ENCODE measurements at places on chromosomes 1 and 21.

DNA sequence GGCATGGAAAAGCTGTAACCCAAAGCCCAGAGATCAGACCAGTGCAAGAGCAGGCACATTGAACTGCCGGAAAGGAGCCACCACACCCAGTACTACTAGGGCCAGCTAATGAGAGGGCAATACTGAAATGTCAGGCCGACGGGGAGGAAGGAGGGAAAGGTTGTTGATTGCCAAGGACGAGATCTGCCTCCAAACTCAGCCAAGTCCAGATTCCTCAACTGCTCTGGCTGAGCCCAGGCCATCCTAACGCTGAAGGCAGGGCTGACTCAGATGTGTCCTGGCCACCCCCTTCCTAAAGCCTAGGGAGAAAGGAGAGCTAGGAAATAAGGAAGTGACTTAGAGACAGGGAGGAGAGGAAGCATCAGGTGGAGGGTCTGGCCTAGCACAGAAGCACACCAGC lies 42.1 kb upstream of the IPO9 start:
- no peak for DNase-seq

- no peak for DNase-seq
Measured at GRCh38 chr1:75506976-75507375, 103.9 kb downstream of the SLC44A5 start.

DNA sequence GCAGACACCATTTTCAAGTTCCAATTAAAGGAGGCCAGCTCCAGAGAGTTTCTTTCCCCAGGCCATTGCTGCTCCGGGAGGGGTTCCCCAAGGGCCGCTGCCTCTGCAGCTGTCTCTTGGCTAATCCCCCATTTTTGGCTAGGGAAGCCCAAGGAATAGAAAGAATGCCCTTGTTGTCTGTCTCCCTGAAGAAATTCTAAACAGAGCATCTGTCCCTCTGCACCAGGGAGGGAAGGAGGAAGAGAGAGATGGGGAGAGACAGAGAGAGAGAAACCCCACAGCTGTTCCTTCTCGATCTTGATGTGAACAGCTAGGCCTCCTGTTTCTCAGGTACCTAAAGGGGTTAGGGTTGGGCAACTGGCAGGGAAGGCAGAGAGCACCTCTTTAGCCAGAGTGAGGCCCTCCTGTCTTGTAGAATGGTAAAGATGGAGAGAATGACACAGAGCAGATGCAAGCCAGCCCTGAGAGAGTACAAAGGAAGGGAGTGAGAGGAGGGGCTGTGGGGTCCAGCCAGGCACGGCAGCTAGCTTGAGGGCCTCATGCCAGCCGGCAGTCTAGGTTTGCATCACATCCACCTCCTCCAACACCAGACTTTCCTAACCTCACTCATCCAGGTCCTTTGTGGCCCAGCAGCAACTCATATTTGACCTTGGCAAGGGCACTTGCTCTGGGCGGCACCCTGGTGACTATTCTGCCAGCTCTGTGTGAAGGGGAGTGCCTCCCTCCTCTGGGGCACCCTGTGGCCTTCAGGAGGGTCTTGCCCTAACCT lies 13.1 kb downstream of the OPTC start:
- no peak for DNase-seq

GRCh38 chr1:100631015-100631551 lies 88.5 kb upstream of the VCAM1 start:
- no peak for DNase-seq

- no peak for DNase-seq
Measured at GRCh38 chr1:8238141-8239038, 79.5 kb upstream of the SLC45A1 start.

DNA sequence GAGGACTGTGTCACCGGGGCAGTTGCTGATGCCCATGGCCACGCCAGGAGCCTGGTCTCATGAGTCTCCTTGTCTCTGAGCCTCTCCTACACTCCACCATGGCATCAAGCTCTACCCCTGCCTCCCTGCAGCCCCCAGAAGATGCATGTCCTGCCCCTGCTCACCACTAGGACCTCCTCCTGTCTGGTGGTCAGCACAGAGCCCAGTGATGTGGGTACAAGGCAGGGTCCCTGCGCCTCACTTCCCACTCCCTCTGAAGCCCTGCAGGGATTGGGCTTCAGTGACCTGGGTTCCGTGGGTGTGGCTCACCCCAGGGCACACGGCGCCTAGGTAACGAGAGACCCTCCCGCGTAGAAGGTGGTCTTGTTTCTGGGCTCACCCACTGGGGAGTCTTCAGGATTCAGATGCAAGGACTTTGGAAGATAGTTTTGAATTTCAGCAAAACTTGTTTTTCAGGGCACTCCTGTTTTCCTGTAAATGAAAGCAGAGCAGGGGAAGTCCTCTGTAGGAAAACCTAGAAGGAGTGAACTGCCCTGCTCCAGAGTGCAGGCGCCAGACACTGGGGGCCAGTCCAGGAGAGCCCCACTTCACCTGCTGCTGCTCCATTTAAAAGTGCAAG lies 2.8 kb downstream of the COL18A1 start:
- no peak for DNase-seq

DNA sequence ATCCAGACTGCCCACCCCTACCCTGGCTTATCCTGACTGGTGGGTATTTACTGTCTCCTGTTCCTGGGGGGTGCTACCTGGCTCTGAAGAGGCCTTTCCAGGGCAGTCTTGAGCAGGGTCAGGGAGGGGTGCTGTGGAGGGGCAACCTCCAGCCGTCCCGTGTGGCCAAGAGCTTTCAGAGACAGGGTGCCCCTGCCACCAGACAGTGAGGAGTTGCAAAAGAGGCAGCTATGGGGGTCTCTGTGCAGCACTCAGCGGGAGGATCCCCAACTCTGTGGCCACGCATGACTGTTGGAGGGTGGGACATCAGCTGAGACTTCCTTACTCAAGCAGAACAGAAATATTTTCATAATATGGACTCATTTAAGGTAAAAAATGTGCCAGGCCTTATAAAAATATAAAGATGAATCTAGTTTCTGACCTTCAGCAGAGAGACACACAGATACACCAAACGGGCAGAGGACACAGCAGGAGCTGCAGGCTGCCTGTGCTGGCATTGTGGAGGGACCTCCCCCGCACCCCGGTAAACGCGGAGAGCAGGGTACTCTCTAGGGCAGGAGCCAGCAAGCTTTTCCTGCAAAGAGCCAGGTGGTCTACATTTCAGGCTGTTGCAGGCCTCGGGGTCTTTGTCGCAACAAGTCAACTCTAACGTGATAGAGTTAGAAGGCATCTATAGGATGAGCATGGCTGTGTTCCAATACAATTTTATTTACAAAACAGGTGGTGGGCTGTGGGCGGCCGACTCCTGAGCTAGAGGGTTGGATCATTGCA lies 252.6 kb downstream of the RHOU start:
- no peak for DNase-seq

- no peak for DNase-seq
Measured at GRCh38 chr1:156608036-156608674, 6.9 kb upstream of the GPATCH4 start.

DNA sequence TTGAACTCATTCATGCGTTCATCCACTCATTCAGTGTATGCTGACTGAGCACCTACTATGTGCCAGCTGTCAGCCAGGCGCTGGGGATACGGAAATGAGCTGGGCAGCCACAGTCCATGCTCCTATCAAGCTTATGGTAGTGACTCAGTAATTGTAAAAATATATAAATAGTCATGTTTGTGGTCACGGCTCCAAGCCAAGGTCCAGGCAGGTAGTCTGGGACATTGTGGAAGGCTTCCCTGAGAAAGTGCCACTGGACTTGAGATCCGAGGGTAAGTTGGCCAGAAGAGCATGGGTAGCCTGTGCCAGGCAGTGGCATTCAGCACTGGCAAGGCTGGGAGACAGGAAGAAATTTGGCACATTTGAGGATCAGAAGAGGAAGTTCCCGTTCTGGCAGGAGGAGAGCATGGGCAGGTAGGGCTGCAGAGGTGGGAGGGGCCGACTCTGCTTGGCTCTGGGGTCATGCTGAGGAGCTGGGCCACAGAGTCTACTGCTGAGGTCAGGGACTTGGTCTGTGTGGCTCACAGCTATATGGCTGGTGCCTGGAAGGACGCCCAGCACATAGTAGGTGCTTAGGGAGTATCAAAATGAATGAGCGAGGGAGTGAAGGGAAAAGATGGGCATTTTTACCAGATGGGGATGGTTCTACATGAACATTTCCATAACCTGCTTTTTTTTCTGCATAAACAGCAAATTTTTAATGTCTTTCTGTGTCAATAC lies 6.9 kb downstream of the PTPRF start:
- no peak for DNase-seq

DNA sequence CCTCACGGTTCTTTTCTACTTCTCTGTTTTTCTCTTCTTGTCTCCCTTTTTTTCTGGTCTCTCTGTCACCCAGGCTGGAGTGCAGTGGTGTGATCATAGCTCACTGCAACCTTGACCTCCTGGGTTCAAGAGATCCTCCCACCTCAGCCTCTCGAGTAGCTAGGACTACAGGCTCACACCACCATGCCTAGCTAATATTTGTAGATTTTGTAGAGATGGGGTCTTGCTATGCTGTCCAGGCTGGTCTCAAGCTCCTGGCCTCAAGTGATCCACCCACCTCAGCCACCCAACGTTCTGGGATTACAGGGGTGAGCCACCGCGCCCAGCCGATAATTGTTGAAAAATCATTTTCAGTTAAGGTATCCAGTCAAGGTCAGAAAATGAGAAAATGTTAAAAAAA lies 25.9 kb upstream of the LGALS8 start:
- no peak for DNase-seq

- DNase-seq: no peak
Measured at GRCh38 chr1:87644033-87644578, 315.4 kb downstream of the LMO4 start.

DNA sequence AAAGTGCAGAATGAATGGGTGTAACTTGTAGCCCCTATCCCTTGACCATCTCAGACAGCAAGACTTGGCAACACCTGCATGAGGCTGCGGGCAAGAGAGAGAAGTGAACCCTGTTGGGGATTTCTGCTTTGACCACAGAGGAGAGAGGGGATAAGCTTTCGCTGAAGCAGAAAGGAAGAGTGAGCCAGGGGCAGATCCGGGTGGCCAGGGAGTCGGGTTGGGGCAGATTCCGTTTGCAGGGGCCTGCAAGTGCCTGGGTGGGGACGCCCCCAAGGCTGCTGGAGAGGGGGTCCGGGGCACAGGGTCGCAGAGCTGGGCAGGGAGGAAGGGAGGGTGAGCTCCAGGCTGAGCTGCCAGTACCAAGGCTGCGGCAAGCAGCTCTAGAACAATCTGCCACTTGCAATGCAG lies 25.3 kb upstream of the PIK3CD start:
- no peak for DNase-seq

DNA sequence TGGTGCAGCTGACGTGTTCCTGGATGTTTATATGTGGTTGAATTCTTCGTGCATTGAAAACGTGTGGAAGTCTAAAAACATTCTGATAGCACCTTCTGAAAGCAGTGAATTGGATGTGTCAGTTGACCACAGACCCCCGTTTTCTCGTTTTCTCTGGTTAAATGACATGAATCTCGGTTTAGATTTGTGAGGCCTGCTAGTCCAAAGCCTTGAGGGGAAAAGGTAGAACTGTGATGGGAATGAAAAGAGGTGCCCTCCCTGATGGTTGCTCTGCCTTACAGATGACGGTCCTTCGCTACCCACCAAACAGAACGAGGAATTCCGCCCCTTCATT lies 8.9 kb downstream of the RER1 start:
- no peak for DNase-seq

- DNase-seq: no peak
Measured at GRCh38 chr21:38930853-38931252, 125.1 kb downstream of the ETS2 start.

- no peak for DNase-seq
Measured at GRCh38 chr1:52947490-52947889, 20.4 kb downstream of the SCP2 start.

DNA sequence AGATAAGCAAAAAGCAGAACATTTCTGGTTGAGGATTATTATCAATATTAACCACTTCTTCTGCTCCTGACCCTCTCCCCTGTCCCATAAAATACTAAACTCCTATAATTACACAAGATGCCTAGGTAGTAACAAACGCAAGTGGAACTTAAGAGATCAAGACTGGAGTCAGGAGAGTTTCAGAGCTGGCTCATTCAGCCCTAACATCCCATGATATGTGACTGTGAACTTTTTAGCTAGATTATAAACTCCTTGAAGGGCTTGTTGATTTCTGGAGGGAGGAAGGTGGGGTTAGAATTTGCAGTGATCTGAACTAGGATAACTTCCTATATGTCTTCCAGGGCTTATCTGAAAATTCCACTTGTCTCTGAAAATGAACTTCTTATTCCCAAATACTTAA lies 130.6 kb downstream of the TGFB2 start:
- DNase-seq: no peak

DNA sequence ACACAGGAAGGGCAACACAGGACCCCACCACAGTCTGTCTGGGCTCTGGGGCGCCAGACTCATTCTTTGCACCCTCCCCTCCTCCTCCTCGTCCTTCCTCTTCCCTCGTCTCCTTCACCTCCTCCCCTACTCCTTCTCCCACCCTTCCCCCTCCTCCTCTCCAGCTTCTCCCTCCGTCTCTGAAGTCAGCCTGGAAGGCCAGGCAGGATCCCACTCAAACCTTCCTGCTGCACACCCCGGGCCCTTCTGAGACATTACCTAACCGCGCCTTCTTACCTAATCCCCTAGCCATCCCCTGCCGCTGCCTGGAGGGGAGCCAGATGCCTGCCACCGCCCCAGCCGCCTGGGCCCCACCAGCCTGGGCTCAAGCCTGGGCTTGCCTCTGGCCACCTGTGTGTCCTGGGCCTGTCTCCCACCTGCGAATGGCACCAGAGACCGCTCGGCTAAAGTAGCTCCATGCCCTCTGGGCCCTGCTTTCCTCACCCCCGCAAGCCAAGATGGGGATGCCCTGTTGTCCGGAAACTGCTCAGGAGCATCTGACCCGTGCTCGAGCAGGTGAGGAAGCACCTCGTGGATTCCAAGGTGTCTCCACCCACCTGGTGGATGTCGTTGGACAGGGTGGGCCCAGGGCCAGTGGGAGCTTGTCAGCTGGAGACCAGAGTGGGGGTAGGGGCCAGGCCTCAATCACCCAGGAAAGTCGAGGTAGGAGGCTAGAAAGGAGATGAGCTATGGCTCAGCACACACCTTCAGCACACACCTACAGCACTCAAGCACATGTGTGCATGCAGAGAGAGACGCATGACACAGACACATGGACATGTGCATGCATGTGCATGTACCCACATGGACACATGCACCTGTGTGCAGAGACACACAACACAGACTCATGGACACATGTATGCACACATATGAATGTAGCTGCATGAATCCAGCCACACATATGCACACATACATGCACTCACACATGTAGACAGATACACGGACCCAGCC lies 31.9 kb downstream of the WNT9A start:
- DNase-seq: no peak

DNA sequence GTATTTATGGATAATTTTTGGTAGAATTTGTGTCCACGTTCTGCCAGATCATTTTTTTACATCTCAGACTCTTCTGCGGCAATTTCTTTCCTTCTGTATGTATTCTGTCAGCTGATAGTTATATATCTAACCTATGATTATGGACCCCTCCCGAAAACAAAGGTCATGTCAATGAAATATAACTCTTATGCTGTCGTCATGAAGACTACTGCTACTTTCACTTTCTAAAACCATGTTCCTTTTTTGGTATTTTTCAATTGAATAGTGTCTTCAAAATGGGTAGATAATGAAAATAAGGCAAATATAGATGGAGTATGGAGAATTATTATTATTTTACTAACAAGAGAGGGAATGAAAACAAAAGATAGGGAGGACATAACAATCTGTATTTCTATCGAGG lies 3.2 kb downstream of the ANGPTL1 start:
- DNase-seq: no peak
